Stimulated activated memory B cell treated with anti-CD40 and anti-IgM and Interleukin-4, amounts not matched to agents 10 μg/mL and 1 μg/mL and 100 μg/mL, for 72 hours (primary cell): ENCODE measurements at places on chromosomes 5 and 9.

DNA sequence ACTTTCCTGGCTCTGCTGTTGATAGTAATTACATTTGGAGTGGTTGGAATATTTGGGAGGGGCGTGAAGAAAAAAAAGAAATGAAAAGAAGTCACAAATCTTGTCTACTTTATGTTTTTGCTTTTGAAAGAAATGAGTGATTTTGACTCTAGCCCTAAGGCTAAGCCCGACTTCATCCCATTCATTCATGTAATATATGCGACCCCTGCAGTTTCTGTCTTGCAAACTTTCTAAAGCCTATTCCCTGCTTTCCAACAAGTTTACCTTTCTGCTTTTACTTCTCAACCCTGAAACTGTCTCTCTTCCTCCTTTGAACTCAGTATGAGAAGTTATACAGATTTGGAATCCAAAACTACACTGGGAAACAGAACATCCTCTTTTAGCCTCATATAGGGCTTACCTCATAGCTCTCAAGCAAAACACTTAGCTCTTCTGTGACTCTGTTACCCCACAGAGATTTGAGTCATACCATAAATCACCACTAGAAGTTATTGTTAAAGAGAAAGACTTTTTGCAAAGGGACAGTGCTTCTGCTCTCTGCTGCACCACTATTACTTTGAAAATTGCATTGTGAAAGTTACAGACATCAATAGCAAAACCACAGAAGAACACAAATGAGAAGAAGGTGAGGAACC lies 1.6 kb downstream of the CFAP95 start:
- no peak for ATAC-seq

DNA sequence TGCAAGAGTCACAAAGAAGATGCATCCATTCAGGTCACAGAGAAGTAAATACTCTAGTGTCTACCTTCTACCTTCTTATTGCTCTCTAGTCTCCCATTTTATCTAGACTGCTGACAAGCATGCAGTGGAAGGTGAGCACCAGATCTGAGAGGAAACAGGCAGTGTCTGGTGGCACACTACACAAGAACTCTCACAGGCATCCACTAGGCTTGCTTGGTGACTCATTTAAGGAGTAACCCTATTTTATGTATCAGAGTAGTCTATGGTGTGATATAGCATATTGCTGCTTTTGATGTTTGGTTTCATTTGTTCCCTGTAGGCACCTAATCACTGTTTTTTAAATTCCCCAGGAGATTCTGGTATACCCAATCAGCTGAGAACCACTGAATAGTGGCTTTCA lies 1.6 kb upstream of the THBS4 start:
- no peak for ATAC-seq

- ATAC-seq = no peak
Measured at GRCh38 chr5:172830876-172831662, 3.0 kb upstream of the ERGIC1 start.

DNA sequence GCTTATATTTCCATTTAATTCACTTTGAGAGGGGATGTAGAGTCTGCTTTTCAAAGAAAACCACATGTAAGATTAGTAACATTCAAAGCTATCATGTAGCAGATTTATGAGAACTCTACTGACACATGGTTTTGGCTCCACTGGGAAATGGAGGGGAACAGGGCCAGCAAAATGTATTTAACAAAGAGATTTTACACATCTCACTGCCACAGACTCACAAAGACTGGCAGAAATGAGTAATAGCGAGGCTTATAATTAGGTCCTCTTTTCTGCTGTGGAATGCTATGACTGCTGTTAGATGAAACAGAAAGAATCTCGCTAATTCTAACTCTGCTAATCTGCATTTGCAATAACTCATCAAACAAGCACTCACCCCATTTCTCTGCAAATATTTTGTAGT lies 4.5 kb downstream of the DAP start:
- ATAC-seq = no peak

DNA sequence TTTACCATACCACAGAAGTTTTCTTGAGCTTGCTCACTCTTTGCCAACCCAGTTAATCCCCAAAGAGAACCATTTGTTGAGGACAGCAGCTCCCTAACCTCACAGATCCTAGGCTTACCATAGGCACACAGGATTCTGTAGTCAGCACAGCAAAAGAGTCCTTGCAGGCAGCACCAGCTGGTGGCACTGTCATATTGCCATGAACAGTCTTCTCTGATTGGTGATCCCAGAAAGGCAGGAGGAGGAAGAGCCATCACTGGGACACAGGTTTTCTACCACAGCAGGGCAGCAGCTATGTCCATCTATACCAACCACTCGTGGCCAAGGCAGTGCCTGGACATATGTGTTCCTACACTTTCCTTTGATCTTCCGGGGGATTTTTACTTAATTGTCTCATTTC lies 297.1 kb upstream of the CD180 start:
- no peak for ATAC-seq

DNA sequence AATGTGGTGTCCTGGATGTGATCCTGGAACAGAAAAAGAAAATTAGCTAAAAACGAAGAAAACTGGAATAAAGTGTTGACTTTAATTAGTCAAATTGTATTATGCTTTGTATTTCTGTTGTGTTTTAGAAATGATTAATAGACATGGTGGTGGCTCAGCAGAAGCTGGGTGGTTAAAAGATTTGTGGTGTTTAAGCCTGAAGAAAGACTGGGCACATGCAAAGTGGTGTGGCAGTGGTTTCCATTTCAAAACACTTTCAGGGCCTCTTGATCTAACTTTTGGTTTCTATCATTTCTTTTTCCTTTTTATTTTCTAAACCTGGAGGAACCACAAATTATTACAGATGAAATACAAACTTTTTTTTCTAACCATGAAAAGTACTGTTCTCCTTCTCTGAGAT lies 44.1 kb downstream of the ADGRV1 start:
- no peak for ATAC-seq

DNA sequence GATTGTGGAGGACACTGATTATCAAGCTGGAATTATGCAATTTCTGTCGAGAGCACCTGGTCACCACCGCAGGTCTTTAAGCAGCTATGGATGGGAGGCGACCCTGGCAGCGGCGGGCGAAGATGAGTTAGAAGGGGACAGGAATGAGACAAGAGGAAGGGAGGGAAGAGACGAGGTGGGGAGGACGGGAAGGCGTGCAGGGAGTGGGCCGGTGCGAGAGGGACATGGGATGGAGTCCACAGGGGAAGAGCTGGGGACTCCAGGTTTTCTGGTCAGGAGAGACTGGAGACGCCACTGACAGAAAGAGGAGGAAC lies 192.3 kb downstream of the MELK start:
- ATAC-seq = no peak

GRCh38 chr5:92455011-92455410 lies 1071.9 kb upstream of the ARRDC3 start:
- peak; percentile 68 for ATAC-seq

GRCh38 chr9:85586684-85587083 lies 155.1 kb downstream of the AGTPBP1 start:
- no peak for ATAC-seq

DNA sequence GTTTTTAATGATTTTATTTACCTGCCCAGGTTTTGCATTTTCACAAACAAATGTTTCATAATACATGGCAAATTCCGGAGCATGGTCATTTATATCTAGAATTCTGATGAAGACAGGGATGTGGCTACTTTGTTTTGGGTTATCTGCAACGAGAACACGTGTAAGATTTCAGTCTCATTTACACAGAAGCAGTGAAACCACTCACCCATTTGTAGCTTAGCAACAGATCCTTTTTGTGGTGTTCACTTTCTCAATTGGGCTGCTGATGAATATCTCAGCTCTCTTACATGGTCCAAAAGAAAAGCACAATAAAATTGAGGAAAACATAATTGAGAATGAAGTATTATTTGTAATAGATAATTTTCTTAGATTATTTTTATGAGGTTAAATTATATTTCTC lies 148.6 kb downstream of the CDH9 start:
- no peak for ATAC-seq

DNA sequence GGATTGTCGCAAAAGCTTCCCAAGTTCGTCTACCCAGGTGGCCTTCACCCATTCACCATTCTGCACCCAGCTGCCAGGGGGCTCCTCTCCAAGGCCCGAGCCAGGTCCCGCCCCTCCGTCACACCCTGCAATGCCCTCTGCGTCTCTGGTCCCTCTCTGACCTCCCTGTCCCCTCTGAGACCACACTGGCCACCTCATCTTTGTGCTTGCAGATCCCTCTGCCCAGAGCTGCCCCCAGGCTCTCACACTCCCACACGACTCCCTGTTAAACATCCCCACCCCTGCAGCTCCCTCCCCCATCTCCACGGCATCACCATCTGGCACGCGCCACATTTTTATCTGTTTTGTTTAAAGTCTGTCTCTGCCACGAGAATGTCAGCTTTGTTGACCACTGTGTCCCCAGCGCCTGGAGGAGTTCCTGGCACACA lies 243.6 kb downstream of the PBX3 start:
- ATAC-seq = no peak

DNA sequence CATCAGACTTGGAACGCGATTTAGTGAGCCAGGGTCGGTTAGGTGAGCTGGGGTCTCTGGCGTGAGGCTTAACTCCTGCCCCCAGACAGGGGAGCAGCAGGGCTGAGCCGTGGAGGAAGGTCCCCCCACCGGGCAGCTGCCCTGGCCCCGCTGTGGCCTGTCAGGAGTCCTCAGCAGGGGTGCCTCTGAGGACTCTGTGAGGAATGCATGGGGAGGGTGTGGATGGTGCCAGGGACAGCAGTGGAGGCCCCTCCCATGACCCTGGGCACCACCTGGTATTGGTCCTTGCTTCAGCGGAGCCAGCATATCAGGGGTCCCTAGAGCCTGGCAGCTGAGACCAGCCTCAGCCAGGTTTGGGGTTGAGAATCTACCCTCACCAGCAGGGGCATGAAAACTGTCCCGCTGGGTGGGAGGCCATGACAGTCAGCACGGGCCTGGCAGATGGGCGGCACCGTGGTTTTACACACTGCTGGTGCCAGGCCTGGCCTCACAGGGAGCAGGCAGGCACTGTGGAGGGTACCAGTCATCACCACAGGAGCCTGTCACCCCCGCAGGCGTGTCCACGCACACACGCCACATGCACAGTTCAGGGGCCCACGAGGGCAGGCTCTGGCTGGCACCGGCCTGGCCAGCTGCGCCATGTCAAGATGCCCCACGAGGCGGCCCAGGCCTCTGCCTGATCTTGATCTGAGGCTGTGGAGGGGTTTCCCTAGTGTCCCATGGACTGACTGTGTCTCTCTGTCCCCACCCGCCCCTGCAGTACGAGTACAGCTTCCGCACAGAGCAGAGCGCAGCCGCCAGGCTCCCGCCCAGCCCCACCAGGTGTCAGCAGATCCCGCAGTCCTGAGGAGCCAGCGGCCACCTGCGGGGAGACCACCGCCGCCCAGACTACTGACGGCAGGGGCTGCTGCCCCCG lies 111.1 kb upstream of the LMX1B start:
- ATAC-seq = no peak

DNA sequence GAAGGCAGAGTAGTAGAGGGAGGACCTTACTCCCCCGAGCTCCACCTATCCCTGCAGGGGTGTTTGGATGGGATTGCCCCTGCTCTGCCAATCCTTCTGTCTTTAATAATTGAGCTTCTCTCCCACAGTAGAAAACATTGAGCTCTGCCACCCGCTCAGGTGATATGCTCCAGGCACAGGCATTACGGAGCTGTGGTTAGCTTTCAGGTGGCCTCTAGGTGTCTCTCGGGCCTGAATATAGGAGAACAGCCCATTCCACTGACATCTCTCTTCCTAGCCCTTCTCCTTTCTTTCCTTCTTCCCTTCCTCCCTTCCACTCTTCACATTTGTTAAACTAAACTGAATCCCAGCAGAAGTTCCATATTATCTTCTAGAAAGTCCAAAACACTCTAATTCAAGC lies 203.4 kb downstream of the SYK start:
- ATAC-seq = no peak

DNA sequence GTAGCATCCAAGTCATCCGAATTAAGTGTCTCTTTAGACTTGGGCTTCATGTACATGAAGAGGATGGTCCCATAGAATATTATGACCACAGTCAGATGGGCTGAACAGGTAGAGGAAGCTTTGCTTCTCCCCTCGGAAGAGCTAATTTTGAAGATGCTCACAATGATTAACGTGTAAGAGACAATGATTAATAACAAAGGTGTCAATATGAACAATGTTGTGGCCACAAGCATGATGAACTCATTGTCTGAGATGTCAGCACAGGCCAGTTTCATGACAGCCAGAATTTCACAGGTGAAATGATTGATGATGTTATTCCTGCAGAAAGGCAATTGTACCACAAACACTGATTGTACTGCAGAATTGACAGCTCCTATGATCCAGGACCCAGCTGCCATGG lies 626 bp downstream of the OR13C2 start:
- no peak for ATAC-seq

- no peak for ATAC-seq
Measured at GRCh38 chr5:124245276-124245675, 501.2 kb downstream of the ZNF608 start.

DNA sequence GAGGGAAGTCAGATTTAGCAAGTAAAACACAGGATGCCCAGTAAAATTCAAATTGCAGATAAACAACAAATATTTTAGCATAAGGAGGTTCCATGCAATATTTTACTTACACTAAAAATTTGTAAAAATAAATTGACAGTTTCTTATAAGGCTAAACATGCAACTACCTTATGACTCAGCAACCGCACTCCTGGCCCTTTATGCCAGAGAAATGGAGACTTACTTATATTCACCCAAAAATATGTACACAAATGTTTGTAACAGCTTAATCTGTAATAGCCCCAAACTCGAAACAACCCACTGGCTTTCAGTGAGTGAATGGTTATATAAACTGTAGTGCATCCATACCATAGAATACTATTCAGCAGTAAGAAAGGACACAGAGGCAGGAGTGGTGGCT lies 28.6 kb upstream of the TRIM14 start:
- ATAC-seq = no peak

DNA sequence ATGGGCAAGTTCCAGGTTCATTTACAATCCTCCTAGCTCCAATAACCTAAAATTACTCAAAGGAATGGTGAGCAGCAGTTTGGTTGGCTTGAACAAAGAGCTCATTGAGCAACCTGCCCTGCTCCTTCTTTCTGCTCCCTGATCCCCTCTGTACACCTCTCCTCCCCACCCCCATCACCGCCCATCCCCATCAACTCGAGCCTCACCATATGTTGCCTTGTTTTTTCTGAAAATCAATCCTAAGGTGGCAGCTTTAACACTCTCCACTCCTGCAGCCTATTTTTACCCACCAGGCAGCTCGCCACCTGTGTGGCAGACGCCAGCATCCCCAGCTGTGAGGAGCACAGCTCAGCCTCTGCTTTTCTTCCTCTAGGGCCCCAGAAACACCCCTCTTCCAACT lies 533.4 kb upstream of the BRINP1 start:
- no peak for ATAC-seq
